ENCODE measurements at places on chromosomes 6 and 20.

GRCh38 chr6:154921482-154921881 is 73.6 kb upstream of the TIAM2 start:
- no peak for DNase-seq

- no peak for DNase-seq
Measured at GRCh38 chr6:153801917-153802316, 237.1 kb upstream of the OPRM1 start.

DNA sequence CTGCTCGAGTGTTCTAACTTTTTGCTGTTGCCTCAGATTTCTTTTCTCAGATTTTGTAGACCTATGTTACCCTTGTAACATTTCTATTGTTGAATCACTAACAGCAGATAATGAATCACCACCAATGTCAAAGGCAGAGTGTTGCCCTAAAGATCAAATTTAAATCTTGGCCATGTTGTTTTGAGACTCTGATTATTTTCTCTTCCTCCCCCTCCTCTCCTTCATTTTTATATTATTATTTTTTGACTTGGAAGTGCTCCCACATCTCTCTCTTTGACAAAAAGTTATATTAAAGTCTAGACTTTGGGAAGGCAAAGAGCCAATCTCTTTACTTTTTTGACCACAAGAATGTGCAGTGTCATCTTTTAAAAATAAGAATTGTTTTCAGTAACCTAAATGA is 422.7 kb downstream of the NKAIN2 start:
- DNase-seq, result no peak

DNA sequence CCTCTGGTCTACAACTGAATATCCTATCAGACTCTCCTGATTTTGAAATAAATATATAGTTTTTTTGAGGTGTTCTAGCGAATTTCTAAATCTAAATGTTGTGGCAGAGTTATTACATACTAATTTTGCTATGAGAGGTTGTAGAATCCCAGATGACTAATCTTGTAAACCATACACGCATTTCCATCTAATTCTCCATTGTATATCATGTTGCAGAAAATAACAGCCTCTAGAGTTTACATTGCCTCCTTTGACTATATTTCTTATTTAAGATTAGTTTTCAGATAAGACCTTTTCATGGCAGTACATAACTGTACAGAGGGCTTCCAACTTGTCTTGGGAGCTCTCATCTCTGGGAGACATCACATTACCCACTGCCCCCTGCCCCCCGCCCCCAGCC is 22.9 kb downstream of the PTPN1 start:
- no peak for DNase-seq

GRCh38 chr6:33763483-33763882 is 16.8 kb upstream of the IP6K3 start:
- DNase-seq, result no peak

DNA sequence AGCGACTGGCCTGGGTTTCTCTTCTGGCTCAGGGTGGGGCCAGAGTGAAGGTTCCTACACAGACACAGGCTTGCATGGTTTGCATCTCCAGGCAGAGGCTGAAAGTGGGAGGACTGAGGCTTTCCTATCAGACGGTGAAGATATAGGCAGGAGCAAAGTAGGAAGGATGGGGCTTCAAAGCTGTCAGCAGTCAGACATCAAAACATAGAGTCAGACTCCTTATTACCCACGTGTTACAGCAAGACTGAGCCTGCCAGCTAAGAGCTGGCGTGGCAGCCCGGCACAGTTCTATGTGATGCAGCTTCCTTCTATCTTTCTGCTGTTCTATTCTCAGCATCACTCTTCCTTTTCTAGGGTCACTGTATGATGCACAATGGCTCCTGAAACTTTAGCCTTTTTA is 445.1 kb downstream of the DOK5 start:
- no peak for DNase-seq

GRCh38 chr6:63121166-63121565 is 90.1 kb upstream of the FKBP1C start:
- no peak for DNase-seq

- DNase-seq, result no peak
Measured at GRCh38 chr6:138345565-138346285, 32.0 kb upstream of the SMIM28 start.

DNA sequence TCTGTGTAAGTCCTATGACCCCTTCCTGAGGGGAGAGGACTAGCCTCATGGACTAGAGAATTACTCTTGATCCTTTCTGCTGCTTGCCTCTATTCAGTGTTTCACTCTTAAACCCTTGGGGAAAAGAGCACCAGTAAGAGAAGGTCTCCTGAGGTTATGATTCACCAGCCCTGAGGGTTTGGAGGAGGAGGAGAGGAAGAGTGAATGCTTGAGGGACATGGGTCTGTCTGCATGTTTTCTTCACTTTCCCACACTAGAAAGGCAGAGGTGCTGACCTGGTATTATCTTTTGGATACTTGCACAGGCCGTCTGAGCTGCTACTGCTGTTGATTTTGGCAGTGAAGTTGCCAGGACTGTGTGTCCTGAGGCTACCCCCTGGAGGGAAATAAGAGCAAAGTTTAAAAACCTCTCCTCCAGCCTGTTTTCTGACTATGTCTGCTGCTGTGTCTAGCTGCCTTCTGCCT is 78.3 kb downstream of the CD109 start:
- DNase-seq, result peak; percentile 86

DNA sequence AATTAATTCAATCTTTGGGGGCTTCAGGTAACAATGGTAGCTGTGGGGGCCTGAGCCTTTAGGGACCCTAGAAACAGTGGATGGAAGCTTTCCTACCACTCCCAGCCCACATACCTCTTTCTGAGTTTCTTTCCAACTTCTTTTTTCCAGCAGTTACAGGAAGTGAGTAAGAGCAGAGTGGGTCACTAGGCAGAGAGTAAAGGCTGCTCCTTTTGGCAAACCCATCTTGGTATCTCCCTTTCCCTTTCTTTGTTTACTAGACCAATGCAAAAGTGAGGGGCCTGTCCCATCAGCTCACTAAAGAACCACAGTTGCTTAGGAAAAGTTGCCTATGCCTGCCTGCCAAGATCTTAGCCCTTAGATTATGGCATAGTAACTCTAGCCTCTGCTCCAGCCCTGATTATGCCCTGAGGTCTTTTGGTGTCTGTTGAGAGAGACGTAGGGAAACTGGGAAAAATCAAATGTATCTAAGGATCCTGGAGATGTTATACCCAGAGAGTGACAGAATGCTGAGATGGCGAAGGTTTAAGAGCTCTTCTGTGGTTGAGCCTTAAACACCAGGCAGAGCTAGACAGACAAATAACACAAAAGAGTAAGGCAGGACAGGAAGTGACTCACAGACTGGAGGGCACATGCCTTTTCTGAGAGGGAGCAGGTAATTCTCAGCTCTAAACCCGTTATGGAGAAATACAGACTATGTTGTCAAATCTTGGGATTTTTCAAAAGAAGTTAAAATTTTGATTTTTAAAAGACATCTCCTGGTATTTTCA is 31.3 kb downstream of the TRMT6 start:
- DNase-seq, result no peak

DNA sequence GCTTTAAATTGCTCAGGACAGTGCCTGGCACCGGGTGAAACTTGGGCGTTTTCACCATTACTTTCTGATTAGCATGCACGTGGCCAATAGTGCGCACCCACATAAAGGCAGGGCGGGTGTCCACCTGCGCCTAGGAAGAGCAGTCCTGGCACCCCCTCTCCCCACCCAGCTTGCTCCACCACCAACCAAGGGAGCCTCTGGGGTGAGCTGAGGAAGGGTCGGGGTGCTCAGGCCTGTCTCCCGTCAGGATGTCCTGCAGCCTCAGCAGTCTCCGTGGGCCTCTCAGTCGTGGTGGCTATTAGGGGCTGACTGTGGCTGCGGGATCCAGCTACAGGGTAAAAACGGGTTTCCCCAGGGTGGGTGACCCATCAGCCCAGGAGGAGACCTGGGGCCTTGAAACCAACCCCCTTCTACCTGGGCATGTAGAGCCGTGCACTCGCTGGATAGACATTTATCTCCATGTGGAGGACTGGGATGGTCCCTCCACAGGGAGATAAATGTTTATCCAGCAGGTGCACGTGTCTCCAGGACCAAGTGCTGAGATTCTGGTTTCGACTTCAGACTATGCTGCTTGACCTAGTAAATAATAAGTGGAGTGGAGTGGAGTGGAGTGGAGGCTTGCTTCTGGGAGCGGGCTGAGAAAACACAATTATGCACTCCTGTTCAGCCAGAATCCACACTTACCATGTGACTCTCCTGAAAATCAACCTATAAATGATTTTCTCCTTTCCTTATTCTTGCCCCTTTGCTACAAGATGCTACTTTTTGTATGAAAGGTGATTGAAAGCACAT is 91.1 kb downstream of the ZDHHC14 start:
- no peak for DNase-seq

DNA sequence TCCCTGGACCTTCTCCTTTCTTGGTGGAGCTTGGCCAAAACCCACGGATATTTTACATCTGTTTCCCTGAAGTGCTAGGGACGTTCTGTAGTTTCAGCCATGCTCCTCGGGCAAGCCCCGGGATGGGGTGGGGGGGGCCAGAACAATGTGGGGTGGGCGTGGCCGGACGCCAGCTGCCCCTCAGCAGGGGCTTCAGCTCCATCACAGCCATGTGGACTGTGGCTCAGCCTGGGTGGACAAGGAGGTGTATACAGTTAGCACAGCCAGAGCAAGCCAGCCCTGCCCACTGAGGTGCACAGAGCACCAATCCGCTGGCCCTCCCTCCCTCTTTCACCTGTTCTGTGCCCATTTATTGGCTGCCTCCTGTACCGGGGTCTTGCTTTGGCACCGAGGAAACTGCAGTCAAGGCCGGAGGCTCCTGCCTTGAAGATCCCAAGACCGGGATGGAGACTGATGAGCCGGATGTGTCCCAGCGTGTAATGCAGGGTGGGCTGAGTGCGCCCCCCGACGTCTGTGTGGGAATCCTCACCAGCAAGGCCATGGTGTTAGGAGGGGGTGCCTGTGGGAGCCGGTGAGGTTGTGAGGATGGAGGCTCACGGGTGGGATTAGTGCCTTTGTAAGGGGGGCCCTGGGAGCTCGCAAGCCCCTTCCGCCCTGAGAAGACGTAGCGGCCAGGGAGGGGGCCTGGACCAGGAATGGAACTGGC is 28.0 kb downstream of the FRMD1 start:
- DNase-seq, result no peak

DNA sequence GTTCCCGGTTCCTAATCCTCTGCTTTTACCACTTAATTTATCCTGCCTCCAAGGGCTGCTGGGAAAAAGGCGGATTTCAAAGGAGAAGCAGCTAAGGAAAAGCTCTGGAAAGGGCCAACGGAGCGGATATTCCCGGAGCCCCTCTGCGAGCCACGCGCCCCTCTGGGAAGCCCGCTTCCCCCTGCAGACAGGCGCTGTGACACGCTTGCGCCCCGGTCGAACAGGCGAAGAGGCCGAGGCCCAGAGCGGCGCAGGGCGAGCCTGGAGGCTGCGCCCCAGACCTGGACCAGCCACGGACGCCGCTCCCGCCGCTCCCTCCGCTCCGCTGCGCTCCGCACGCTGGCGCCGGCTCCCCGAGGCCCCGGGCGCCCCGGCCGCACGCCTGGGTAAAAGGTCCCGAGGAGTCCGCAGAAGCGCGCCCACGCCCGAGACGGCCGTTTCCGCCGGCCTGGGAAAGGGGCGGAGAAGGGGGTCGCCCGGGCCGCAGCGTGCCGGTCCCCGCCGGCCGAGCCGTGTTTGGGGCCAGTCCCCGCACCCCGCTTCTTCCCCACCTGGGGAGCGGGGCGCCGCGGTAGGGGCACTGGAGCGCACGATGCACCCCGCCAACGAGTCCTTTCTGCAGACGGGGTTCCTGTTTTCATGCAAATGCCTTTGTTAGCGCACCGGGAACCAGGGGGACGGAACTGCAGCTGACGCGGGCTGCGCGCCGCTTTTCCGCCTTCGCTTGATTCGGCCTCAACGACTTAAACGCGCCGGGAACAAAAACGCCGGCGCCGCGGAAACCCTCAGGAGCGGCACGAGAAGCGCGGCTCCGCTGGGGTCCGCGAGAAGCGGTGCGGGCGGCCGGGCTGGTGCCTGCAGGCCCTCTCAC is 91.9 kb upstream of the SIRPA start:
- no peak for DNase-seq

GRCh38 chr6:53956068-53956711 is 155.1 kb upstream of the MLIP start:
- peak; percentile 49 for DNase-seq

DNA sequence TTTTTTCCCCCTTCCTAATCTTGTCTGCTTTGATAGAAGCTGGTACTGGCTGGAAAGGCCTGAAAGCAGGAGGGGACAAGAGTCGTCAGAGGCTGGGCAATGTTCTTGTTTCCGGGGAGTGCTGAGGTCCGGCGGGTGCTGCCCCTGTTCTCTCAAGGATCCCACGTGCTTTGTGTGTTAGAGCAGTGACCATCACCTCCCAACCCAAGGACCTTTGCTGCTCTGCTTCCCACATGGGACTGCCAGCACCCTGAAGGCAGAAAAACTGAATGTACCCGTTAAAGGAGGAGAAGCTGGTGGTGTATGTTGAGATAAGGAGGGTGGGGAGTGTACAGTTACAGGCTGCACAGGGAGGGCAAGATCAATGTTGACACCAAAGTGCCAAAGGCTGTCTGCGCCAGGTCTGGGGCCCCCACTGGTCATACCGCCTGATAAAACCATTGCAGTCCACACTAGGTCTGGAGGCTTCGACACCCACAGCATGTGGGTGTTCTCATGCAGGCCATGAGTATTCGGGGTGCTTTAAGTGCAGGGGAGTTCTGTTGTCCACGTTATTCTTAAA is 15.0 kb downstream of the C20orf173 start:
- DNase-seq, result no peak

GRCh38 chr6:54970337-54970736 is 123.8 kb downstream of the FAM83B start:
- DNase-seq, result no peak

DNA sequence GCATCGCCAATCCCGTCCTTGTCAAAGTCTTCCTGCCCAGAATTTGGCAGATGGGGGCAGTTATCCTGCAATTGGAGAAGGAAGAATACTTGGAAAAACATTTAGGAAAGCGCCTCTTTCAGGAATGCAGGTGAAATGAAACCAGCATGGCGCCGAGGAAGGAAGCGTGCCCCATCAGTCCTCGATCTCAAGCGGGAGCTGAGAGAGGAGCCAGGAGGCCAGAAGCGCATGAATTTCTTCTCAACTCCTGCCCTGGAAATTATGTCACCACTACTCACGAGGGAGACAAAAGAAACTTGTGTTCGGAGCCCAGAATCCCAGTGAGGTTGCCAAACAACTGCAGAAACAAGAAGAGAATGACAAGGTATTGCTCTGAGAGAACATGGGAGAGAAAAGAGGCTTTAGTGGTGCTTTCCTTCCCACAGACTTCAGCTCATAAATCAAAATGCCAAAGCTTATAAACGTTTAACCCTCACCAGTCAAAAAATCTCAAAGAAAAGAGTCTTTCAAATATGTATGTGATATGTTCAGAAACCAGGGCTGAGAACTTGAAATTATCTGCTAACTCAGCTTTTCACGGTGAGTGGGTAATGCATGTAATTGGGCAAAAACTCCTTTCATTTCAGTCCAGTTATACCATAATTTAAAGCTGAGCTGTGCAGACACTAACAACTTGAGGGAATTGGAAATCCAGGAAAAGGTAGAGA is 23.9 kb downstream of the THBS2 start:
- no peak for DNase-seq

- no peak for DNase-seq
Measured at GRCh38 chr20:5770231-5770986, 20.2 kb downstream of the SHLD1 start.
